CD8-positive, alpha-beta T cell (primary cell): ENCODE measurements at places on chromosomes 11 and 22.
A peak's percentile ranks its signal among the peaks of the same experiment; 100 is the strongest.

- no peak for DNase-seq
Observed at GRCh38 chr11:100825626-100826025, 138.5 kb downstream of the ARHGAP42 start.

DNA sequence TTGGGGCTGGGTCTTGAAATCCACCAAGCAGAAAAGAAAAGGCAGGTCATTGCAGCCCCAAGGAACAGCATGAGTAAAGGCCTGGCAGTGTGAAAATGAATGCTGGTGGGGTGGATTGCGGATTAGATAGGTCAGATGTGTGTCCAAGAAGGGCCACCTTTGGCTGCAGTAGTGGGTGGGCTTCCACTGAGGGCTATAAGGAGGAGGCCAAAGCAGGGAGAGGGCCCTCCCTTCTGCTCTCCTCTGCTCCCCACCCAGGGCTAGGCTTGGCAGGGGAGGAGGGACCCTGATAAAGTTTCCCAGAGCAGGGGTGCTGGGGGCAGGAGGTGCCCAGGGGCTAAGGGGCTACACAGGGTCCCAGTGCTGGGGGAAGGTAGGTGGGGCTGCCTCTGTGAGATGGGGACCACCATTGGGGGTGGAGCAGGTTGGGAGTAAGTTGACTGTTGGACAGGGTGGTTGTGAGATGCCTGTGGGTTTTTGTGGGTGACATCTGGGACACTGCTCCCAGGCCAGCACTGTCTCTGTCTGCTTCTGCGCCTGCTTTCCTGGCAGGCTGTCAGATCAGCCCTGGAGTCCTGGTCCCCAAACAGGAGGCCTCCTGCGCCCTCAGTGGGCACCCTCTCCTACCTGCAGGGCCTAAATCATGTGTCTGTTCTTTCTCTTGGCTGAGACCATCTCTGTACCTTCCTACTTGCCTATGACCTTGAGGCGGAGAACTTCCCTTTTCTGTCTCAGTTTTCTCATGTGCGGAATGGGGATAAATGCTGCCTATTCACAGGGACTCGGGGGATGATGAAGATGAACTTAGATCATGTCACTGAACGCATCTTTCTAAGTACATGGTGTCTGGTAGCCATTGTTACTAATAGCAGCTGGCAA lies 1.9 kb downstream of the CAPN5 start:
- DNase-seq: no peak

- DNase-seq: no peak
Observed at GRCh38 chr11:88103337-88104206, 71.7 kb downstream of the RAB38 start.

- peak; percentile 50 for DNase-seq
Observed at GRCh38 chr11:64876229-64876750, 2.1 kb downstream of the EHD1 start.

DNA sequence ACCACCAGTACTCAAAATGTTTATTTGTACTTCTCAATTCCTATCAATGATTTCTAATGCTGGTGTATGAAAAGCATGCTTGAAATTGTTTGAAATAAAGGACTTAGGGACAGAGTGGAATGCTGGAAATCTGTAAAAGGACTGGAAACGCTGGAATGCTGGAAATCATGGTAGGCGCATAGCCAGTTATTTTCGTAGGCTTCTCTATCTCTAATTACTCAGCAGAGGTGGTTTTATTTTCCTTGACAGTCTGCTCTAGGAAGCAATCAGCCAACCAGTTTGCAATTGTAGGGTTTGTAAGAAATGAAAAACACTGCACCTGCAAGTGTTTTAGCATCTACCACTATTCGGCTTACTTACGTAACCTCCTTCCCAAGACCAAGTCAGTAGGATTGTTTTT lies 788 bp downstream of the LIN7C start:
- no peak for DNase-seq

DNA sequence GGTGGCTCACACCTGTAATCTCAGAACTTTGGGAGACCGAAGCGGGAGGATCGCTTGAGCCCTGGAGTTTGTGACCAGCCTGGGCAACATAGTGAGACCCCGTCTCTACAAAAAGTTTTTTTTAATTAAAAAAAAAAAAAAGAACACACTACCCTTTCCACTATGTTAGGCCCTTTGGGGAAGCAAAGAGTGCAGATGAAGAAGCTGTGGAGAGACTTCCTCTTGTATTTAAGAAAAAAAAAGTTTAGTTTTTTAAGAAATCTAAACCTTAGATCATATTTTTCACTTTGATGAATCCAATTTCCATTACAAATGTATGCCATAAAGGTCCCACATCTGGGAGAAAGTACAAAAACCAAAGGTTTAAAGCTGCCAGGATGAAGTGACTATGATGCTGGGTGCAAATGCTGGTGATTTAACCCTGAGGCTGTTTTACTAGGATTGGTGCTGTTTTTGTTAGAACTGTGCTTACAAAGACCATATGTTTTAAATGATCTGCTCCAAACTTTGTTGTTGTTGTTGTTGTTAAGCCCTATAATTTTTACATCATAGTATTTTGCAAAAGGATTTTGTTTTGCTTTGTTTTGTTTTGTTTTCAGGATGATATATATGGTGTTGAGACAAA lies 28.9 kb upstream of the ACER3 start:
- DNase-seq: no peak
